ENCODE measurements at places on chromosomes 1 and 21.

GRCh38 chr1:159318784-159319551, 16.8 kb downstream of the FCER1A start:
- DNase-seq, result no peak

GRCh38 chr1:10553118-10553517, 78.4 kb downstream of the PEX14 start:
- no peak for DNase-seq

DNA sequence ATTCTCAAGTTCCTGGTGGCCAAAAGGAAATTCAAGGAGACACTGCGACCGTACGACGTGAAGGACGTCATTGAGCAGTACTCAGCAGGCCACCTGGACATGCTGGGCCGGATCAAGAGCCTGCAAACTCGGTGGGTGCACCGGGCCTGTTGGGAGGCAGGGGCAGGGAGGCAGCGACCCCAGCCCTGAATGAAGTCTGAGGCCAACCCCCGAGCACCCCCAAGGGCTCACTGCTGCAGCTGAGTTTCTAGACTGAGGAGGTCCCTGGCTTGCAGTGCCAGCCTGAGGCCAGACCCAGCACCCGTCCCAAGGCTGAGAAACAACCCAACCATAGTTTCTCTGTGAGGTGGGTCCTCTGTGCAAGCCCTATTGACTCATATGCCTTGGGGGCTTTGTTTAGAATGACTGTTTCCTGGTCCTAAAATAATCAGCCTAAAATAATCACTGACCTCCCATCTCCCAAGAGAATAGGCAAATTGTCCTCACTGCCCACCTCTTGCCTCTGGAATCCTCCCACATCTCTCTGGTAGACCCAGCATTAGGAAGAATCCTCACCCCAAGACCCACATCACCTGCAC, 27.1 kb downstream of the CITED4 start:
- DNase-seq, result no peak

DNA sequence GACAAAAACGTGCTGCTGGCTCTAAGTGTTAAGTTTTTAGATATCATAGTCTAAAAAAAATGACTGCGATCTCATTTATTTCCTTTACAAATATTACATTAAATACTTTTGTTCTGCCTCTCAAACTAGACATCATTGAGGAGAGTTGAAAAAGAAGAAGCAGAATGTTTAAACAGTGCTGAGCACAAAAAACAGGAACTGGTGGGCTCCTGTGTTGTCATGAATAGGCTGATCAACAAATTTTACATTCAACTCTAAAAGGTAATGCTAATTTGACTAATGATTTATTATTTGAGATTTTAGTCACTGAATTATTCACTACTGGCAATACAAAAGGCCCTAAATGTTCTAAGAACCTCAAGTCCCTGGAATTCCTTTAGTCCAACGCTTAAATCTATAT, 66.1 kb downstream of the GPATCH2 start:
- DNase-seq, result no peak

GRCh38 chr1:231618609-231619256, 7.9 kb upstream of the DISC1 start:
- no peak for DNase-seq

DNA sequence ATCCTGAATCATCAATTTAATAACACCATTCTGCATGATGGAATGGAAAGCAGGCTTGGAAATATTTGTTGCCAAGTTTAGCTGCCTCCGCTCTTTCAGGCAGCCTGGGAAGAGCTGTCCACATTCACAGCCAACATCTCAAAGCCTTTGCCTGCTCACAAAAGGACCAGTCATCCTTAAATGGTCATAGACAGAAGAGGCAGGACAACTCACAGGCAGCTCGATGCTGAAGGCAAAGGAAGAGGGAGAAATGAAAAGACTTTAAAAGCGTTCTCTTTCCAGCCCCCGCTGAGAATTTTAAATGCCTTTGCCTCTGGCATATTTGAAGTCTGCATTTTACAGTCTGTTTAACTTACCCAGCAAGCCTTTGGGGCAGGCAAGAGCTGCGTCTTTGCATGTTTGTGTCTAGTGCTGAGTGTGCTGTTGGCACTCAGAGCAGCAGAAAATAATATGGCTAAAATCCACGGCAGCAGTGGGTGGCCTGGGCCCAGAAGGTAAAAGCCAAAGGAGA, 68.9 kb downstream of the NMNAT2 start:
- no peak for DNase-seq

- DNase-seq, result no peak
Measured at GRCh38 chr1:101704895-101705294, 291.8 kb downstream of the OLFM3 start.

- no peak for DNase-seq
Measured at GRCh38 chr1:27161594-27161993, 6.7 kb upstream of the SLC9A1 start.

GRCh38 chr1:43425045-43425444, 28.7 kb downstream of the HYI start:
- DNase-seq, result no peak

- no peak for DNase-seq
Measured at GRCh38 chr1:20191266-20191825, 5.0 kb upstream of the PLA2G2C start.

DNA sequence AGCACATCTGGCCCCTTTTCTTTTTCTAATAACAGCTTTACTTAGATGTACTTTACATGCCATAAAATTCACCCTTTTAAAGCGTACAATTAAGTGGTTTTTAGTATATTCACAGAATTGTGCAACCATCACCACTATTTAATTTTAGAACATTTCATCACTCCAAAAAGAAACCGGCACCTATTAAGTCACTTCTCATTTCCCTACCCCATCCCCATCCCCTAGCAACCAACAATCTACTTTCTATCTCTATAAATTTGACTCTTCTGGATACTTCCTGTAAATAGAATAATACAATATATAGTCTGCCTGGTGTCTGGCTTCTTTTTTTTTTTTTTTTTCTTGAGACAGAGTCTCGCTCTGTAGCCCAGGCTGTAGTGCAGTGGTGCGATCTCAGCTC, 59.5 kb upstream of the ENAH start:
- DNase-seq, result no peak

DNA sequence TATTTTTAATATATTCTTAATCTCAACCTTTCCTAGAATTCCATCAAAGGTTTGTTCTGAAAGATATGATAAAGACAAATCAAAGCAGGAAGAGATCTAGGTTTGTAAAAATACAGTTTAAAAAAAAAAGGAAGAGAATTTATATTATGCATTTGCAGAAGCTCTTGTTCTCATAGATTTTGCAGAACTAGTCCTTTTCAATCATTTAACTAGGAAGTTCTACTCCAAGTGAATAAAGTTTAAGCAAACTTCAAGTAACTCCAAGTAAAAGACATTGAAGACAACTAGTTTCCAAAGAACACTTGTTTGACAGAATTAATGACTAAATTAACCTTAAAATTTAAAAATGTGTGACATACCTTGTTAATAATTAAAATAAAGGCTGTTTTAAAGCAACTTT, 55.9 kb downstream of the HNRNPR start:
- DNase-seq, result no peak
